ENCODE measurements at places on chromosomes 12 and 14.
A peak's percentile ranks its signal among the peaks of the same experiment; 100 is the strongest.

DNA sequence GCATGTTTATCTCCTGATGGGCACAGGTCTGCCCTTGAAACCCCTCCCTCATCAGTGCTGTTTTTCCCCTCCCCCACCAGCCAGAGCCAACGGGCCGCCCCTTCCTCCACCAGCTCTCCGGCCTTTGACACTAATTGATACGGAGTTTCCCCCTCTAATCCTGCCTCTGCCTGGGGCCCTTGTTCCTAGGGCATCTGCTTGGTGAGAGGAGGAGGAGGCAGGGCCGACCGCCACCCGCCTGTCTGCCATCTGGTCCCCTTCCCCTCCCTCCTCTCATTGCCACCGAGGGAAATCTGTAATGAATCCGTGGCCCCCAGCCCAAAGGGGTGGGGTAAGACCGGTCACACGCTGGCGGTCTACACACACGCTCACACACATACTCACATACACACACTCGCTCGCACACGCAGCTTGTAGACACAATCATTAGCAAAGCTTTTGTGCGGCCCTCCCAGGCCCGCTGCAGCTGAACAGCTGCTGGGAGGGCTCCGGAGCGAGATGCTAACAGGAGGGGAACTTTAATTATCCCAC lies 27.4 kb downstream of the SRRM4 start:
- no peak for ATAC-seq

DNA sequence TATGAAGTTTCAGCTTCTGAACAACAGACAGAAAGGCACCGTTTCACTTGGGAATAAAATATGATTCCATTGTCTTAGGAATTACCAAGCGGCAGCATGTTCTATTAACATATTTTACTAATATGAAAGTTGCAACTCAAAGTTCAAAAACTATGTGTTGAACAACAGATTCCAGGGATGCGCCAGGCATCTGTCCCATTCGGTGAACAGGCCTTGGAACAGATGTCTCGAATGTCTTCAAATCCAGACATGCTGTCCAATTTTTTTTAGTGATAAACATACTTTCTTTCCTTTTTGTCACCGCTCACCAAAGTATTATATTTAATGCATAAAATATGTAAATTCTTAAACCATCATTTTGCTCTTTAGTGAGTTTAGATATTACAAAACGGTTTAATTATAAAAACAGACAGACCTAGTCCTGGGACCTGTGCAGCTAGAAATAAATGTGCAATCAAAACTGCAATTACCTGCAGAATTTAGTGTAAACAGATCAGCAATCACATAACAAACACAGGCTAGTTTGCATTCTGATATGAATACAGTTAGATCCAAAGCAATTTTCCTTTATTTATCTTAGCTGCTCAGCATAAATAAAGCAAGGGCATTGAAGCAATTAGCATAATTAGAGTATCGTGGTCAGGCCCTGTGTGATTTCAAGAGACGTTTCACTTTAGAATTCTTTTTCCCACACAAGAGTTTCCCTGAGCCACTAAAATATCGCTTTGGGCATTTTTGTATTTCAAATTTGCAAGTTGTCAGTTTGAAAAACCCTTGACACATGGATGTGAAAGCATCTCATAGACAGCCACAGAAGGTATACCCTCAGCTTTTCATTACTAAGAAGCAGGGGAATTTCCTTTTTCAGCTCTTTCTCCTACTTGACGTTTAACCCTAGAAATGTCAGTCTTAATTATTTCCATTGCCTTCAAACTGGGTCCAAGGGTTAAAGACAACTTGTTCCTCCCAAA lies 420.8 kb downstream of the EGLN3 start:
- no peak for ATAC-seq

- ATAC-seq = no peak
Measured at GRCh38 chr14:27242874-27243273, 645.0 kb upstream of the NOVA1 start.

DNA sequence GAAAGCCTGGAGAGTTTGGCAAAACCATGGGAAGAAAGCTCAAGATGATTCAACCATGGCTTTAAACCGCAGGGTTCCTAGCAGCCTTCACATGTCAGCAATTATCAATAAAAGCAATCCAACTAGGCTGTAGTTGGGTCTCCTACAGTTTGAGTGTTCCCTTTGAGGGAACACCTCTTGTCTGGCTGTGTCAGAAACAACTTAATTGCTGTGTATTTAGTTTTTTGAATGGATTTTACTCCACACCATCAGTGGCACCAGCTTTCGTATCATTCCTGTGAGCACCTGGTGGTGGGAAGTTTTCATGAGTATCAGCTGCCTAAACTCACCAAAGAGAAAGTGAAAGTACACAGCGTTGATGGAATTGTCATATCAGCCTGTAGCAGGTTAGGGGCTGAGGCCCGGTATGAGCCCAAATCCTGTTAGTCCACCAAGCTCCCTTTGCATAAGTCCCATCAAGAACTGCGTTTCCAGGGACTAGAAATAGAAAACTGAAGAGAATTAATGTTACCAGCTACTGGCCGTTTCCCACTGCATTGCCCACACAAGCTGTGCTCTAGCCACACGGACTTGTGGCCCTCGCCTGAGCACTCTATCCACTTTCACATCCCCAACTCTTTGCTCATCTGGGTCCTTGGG lies 10.9 kb upstream of the IL26 start:
- no peak for ATAC-seq

DNA sequence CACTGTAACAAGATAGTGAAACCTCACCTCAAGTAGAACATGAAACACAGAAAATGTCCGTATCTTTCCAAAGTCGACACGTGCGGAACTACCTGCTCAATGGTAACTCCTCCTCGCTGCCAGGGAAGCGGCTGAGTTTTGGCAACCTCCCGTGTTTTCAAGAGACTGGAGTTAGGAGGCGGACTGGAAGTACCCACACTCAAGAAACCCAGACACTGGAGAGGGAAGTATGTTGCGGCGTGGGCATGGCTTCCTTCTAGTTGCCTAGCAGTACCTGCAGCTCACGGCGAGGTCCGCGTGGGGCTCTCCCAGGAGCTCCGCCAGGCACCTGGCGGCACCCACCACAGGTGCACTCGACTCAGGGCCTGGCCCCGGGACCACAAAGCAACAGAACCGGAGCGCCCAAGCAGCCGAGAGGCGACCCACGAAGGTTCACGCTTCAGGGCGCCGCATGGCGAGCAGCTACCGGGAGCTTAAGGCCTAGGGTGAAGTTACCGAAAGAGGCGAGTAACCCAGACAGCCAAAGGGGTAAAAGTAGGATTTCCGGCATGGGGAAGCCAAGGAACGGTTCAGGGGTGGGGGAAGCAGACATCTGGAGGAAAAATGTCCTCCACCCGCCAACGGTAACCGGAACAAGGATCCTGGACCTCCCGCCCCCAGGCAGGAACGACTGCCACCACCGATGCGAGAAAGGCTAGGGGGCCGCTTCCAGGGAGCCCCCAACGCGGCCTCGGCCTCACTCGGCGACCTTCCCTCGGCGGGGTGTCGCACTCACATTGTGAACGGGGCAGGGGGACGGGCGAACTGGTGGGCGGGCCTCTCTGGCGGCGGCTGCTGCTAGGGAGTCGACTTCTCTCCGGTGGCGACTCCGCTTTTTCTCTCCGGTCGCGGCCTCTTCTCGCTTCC lies 608 bp downstream of the PTGES3 start:
- ATAC-seq = peak; percentile 36

- ATAC-seq = no peak
Measured at GRCh38 chr14:49858383-49858782, 5.8 kb upstream of the NEMF start.

DNA sequence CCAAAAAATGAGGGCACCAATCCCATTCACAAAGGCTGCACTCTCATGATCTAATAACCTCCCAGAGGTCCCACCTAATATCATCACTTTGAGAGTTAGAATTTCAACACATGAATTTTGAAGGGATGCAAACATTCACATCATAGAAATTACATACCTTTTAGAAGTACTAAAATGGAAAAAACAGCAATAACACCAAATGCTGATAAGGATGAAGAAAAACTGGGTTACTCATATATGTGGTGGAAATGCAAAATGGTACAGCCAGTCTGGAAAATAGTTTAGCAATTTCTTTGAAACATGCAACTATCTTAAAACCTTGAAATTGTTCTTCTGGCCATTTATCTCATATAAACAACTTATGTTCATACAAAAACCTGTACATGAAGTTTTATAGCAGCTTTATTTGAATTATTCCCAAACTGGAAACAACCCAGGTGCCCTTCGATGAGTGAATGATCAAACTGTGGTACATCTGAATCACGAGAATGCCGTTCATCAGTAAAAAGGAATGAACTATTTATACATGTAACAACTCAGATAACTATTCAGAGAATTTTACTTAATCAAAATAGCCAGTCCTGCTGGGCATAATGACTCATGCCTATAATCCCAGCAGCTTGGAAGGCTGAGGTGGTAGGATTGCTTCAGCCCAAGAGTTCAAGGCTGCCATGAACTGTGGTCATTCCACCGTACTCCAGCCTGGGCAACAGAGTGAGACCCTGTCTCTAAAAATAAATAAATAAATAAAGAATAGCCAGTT lies 109.4 kb upstream of the SSTR1 start:
- ATAC-seq = no peak

GRCh38 chr12:100624571-100624970 lies 51.1 kb downstream of the GAS2L3 start:
- no peak for ATAC-seq

GRCh38 chr14:37090026-37090425 lies 82.4 kb downstream of the SLC25A21 start:
- ATAC-seq = no peak

DNA sequence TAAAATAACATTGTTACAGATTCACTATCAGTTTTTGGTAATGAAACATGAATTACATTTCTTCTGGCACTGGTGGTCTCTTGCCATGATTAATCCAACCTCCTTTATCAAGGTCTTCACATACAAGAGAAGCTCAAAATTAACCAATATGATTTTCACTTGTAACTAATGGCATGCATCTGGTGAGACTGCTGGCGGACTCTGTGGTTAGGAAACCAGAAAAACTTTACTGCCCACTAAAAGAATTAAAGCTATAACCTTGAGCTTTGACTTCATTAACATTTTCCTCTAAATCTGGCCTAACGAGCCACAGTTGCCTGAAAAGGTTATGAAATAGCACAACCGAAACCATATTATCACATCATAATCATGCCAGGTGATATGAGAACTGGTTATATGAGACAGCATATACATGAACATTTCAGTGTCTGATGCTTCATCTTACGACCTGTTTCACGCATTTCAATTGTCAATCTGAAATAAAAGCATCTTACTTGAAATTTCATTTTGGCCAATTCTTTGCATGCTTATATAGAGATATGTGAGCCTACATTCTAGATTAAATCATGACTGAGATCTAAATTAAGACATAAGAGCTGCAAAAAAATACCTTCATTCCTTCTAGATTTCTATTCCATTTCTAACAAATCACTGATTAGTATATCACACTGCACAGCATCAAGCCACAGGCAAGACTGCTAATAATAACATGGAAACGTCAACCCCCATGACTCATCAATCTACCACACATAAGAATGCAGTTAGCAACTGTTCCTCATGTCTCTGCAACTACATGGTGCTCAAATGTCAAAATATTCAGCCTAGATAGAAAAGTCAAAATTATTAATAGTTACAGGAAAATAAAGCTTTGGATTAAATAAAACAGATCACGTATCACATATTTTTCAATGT lies 89.3 kb downstream of the OSBPL8 start:
- ATAC-seq = peak; percentile 99

- ATAC-seq = peak; percentile 64
Measured at GRCh38 chr12:27332714-27333402, at the start of gene BMAL2. TSS of gene BMAL2 (plus strand) at chr12:27332836. CDS start at chr12:27333073, 237 bp downstream.

- peak; percentile 87 for ATAC-seq
Measured at GRCh38 chr14:69355607-69356281, 42.4 kb downstream of the ERH start.

- ATAC-seq = peak; percentile 58
Measured at GRCh38 chr12:64098709-64099354, 123.3 kb downstream of the KICS2 start.

- no peak for ATAC-seq
Measured at GRCh38 chr12:104586351-104586919, 129.7 kb downstream of the CHST11 start.

DNA sequence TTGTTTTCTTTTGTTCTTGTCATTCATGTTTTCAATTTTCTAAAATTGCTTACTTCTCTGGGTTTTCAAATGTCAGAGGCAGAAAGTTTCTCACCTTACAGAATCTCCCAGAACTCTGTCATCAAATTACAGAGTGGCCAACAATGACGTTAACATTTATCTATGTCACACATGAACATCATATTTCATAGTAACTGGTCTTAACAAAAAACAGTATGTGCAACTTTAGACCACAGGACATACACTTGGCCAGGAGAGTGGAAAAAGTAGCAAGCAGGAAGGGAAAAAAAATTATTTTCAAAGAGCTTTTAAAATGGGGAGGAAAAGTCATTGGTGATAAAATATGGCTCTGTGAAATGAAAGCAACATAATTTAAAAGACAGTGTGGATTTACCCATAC lies 426.5 kb downstream of the MED13L start:
- no peak for ATAC-seq

GRCh38 chr14:55031190-55031589 lies 4.2 kb downstream of the SOCS4 start:
- no peak for ATAC-seq

DNA sequence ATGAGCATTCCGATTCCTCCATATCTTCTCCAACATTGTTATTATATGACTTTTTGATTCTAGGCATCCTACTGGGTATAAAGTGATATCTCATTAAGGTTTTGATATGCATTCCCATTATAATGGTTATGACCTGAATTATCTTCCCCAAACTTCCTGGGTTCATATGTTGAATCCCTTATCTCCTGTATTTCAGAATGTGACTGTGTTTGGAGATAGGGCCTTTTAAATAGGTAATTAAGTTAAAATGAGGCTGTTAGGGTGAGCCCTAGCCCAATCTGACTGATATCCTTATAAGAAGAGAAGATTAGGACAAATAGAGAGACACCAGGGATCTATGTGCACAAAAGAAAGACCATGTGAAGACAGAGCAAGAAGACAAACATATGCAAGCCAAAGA lies 96.9 kb upstream of the PMCH start:
- no peak for ATAC-seq

Data from SK-N-SH treated with all-trans-retinoic acid at 6 μM for 48 hours (cell line).